H1 (cell line): ENCODE measurements at places on chromosomes 12 and 14. TPM values are rescaled to one million over a fixed set of nuclear protein-coding genes. Genes with fewer than 3 reads are reported as not detected.

The TTC6 gene
- total RNA-seq, result not detected in 2 replicates

DNA sequence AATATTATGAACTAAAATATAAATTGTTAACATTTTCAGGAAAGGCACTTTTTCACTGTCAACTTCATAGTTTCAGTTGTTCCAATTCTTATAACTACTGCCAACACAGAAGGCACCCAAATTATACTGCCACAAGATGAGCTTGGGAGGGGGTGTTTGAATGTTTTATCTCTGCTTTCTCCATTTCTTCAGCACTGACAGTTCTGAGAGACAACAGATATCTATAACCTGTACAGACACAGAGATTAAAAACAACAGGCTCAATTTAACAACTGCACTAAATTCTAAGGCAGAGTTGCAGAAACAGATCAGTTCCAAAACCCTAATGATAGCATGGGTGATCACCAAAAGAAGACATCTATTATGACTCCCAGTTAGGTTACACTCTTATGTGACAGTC, 12.8 kb downstream of the SCAF11 start:
- no peak for DNase-seq

GRCh38 chr14:101520621-101521472, 40.4 kb upstream of the DIO3 start:
- no peak for DNase-seq

GRCh38 chr12:26293612-26294011, 98.2 kb downstream of the SSPN start:
- DNase-seq, result no peak

The RNU4-1 gene
- 1,424 and 1,786 TPM in 2 replicates for total RNA-seq

- no peak for DNase-seq
Observed at GRCh38 chr14:59126714-59127436, 61.6 kb upstream of the DAAM1 start.

GRCh38 chr14:92308716-92309115, 14.2 kb upstream of the SLC24A4 start:
- no peak for DNase-seq

DNA sequence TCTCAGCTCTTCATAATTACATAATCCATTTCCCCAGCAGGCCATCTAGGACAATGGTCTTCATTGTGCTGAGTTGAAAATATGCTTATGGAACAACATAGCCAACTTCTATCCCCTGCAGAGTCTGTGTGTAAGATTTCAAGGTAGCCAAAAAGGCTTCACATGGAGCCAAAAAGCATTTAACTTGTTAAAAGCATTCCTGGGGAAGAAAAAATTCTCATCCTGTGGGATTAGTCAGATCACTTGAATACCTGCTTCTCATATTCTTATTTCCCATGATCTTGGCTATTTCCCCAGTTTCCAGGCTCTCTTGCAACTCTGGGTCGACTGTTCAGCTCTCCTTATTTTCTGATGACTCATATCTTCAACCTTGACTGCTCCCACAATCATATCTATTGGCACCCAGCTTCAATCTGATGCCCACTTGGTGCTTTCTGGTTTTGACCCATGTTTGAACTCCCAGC, 178.9 kb downstream of the KLHL28 start:
- no peak for DNase-seq

The PTGER2 gene
- 1.2 TPM in 2 replicates for total RNA-seq

The RASSF8 gene
- total RNA-seq, result 46.7 and 48.2 TPM in 2 replicates
